ENCODE measurements at places on chromosomes 1 and 21.

GRCh38 chr1:248804771-248805681 lies 20.7 kb downstream of the SH3BP5L start:
- no peak for DNase-seq

DNA sequence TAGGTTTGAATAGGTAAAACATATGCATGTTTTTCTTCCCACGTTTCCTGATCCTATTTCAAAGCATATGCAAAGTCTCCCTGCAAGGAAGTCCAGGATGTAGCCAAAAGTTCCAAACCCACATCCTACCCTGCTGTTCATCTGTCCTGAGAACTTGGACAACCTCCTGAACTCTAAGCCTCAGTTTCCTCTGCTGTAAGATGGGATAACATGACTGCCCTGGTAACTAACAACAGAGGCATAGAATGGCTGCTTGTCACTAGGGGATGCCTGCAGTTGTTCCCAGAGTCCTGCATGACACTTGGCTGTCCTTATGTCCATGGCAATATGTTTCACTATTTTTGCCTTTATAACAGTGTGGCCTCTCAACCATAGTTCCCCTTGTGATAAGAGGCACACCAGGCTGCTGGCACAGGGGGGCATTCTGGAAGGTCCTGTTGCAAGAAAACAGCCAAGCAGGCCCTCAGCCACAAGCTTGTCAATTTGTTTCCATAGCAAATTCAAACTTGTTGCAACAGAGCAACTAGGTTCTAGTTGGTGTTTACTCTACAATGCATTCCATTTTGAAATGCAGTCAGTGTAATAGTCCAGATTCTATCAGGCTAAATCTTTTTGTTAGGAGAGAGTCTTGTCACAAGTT lies 1.5 kb upstream of the HDGF start:
- DNase-seq, result no peak

DNA sequence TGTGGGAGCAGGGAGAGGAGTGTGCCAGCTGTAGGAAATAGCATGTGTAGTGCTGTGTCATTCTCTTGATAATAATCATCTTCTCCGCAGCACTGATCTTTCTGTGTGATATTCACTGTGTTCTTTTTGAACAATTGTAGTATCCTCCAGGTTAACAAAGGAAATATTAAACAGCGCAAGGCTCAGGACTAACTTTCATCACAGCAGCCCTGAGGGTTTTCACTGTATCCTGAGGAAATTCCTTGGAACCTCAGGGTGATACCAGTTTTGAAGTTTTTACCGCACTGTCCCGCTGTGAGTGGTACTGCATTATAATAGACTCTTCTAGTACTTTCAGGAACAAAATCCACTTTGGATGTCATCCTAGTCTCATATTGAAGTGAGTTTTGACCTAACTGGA lies 228.4 kb upstream of the COA6 start:
- DNase-seq, result no peak

DNA sequence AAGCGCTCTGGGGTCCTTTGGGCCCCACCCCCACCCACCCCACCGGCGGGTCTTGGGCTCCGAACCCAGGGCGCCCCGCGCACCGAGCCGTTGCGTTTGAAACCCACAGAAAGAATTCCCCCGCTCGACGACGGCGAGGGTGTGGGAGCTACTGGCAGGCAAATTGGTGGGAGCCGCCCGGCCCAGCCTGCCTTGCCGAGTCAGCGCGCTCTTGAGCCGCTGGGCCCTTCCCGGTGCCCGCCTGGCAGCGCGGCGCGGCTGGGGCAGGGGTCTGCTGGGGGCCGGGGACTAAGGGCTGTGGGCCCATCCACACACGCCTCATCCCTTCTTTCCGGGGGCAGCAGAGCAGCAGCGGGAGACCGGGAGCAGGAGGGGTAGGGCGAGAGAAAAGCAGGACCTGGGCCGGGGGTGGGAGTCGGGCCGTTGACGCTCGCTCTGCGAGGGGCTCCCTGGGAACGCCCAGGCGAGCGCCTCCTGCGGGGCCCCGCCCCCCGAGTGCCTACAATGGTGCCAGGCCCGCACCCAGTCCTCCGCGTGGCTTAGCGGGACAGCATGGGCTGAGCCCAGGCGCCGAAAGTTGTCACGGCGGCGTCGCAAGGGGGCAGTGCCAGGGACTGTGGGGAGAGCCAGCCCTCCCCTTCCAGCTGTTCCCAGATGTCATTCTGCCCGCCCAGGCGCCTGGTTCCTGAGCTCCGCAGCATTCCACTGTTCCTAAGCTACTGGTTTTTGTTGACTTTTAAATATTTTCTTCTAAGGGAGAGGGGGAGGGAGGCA lies at the start of gene C1orf94:
Gene C1orf94, plus strand, starts transcription at position 78 of the 774 bp plus-strand sequence. CDS start 883 bp downstream, outside the sequence.
- DNase-seq, result no peak

DNA sequence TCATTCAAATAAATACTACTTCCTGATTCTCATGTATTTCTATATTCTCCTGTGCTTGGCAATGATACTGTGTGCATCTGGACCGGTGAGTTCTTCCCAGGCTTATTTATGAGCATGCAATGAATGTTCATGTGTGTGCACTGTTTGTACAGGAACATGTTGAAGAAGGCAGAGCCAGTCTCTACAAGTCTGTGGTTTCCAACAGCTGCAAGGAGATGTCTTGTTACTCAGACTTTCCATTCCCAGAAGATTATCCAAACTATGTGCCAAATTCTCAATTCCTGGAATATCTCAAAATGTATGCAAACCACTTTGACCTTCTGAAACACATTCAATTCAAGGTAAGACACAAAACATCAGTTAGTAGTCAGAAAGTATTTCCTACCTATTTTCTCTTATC lies 19.1 kb downstream of the FMO1 start:
- DNase-seq, result no peak

- no peak for DNase-seq
These were observed 547.3 kb upstream of the BEND5 start for GRCh38 chr1:49323925-49324540.

DNA sequence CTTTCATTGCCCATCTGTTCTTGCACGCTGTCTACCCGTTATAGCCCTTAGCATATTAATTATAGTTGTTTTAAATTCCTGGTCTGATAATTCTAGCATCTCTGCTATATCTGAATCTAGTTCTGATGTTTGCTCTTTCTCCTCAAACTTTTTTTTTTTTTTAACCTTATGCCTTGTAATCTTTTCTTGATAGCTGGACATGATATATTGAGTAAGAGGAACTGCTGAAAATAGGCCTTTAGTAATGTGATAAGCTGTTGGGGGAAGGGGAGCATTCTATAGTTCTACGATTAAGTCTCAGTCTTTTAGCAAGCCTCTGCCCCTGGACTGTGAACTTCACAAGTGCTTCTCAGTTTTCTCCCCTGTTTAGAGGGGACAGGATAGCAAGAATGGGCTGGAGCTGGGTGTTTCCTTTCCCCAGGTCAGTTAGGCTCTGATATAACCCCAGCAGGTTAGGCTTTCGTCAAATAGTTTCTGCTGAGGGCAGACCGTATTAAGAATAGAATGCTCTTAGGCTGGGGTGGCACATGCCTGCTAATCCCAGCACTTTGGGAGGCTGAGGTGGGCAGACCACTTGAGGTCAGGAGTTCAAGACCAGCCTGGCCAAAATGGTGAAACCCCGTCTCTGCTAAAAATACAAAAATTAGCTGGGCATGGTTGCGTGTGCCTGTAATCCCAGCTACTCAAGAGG lies 62.2 kb downstream of the ZFYVE9 start:
- no peak for DNase-seq

All from retinal pigment epithelial cell (primary cell).